H4 (cell line): ENCODE measurements at places on chromosomes 5 and 9. TPM values are rescaled to one million over a fixed set of nuclear protein-coding genes. Genes with fewer than 3 reads are reported as not detected.

The FAT2 gene
- total RNA-seq: 0.06 and 0.10 TPM in 2 replicates

The NTNG2 gene
- 0.95 and 1.7 TPM in 2 replicates for total RNA-seq

The FBXL7 gene
- total RNA-seq: 3.7 and 5.0 TPM in 2 replicates

The CYLC2 gene
- not detected in 2 replicates for total RNA-seq

The FBN2 gene
- total RNA-seq: 7.6 and 8.8 TPM in 2 replicates

The TAF1L gene
- total RNA-seq: not detected in 2 replicates

The MLANA gene
- not detected in 2 replicates for total RNA-seq

The BHMT gene
- not detected in 2 replicates for total RNA-seq
